ENCODE measurements at places on chromosomes 2 and 18.

DNA sequence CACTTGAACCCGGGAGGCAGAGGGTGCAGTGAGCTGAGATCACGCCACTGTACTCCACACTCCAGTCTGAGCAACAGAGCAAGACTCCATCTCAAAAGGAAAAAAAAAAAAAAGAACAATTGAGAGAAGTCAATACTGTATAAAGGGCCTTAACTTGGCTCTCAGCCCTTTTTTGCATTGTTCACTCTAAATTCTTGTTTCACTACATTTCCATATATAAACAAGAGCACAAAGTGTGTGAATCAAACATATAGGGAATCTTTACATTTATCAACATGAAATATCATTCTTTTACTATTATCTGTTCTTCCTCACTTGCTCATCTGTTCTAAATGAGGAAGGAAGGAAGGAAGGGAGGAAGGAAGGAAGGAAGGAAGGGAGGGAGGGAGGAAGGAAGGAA, 90.8 kb downstream of the AP1S3 start:
- no peak for DNase-seq

DNA sequence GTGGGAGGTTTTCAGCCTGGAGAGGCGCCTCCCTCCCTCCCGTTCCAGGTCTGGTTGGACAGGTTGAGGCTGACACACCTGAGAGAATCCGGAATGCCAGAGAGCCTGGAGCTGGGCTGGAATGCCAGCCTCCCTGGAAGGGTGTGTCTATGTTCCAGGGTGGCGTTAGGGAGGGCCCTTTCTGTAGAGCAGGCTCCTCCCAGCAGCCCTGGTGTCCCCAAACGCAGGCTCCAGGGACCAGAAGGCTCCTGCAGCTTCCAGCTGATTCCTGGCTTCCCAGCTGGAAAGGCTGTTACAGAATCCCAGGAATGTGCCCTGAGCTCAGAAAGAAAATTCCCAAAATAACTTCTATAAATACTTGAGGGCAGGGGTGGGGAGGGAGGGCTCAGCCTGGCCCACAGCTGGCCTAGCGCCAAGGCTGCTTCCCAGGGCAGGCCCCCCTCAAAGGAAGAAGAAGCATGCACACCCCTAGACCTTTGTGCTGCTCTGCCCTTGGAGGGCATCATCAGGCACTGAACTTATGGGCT, 85.4 kb downstream of the STPG4 start:
- no peak for DNase-seq

DNA sequence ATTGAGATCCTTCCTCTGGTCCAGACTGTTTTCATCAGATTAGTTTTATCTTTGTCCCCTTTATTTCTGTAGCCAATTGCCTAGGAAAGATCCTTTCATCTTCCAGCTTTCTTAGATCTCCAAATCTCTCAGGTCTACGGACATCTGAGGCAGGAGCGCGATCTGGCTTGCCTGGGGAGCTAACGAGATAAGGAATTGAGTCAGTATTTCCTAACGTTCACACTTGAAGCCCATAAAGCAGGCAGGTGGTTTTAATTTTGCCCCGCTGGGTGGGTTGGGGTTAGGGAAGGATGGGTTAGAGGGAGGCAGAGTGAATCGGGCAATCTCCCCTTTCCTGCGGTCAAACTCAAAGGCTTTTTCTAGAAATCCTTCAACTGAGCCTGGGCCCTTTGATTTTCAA, 727 bp upstream of the TTLL4 start:
- DNase-seq, result no peak

DNA sequence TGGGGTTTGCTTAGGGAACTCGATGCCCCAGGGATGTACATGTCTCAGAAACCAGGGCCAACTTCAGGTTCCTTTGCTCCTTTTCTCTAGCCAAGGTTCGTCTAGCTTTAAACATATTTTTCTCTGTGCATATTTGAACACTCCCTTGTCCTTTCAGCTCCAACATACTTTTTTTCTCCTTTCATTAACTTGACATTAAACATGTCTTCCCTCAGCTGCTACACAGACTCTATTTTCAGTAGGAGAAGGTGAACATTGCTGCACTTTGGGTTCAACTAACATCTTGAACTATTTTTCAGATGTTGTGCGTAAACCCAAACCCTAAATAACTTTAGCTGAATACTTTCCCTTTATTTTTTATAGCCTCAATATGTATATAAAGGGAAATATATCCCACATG, 212.9 kb downstream of the MTX2 start:
- no peak for DNase-seq

GRCh38 chr2:66573821-66574233, 138.9 kb downstream of the MEIS1 start:
- no peak for DNase-seq

DNA sequence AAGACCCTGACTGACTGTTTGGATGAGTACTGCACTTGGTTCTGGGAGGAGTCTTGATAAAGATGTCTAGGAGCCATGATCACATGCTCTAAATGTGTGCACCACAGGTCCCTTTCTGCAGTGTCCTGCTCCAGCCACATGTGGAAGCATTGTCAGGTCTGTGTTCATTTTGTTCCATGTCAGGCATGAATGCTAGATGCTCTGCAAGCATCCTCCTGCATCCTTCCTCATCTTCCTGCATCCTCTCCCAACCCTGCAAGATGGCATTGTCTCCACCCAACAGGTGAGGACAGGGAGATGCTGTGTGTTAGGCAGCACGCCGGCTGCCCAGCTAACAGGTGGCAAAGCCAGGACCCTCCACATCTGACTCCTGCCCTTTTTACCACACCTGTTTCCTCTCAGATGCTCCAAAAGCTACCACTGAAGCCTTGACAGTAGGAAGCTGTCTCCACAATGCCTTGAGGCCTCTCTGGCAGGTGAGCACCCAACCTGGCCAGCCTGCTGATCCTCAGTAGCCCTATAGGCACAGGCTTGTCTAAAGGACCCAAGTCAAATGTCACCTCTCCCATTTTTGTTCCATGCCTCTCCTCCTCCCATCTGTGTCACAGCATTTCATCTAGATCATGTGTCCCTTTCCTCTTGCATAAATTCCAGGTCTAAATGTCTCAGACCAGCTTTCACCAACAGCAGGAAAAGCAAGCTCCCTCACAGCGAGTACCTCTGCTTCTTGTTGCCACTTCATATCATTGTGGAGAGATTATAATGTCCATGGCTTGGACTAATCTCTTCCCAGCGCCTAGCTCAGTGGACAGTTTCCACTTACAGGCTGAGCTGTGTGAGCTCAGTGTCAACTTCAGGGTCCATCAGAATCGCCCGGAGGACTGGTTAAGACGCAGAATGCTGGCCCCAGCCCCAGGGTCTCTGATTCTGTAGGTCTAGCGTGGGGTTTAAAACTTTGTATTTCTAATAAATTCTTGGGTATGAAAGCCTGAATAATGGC, 55.0 kb downstream of the TMEM163 start:
- DNase-seq, result no peak

DNA sequence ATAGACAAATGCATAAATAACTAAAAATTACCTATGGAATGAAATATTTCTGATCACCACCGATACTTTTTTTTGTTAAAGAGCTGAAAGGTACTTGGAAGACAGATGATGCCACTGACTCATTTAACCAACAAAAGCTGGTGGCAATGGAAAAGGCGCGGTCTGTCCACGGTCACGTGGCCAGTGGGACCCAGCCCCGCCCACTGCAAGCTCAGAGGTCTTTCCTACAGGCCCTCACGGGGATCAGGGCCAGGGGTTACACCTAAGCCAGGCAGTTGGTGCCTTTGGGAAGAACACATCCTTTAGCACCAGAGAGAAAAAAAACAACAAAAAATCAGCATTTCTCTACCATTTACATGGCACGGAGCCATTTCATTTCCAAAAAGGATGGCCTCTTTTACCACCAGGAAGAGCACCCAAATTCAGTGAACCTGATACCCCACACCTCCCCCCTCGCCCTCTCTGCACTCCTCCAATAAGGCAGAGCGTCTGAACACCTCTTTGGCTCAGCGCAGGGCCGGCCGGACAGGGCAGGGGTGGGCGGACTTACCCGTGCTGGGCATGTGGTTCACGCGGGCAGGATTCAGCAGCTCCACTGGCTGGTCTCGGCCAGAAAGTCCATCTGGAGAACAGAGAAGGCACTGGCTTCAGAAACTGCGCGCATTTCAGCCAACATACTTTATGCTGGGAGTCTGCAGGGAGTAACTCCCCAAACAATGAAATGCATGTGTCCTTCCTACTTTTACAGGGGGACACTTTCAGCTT, 164.6 kb downstream of the HDAC4 start:
- no peak for DNase-seq

GRCh38 chr18:75208155-75208835, 644 bp downstream of the PTGR3 start:
- DNase-seq, result peak; percentile 40

DNA sequence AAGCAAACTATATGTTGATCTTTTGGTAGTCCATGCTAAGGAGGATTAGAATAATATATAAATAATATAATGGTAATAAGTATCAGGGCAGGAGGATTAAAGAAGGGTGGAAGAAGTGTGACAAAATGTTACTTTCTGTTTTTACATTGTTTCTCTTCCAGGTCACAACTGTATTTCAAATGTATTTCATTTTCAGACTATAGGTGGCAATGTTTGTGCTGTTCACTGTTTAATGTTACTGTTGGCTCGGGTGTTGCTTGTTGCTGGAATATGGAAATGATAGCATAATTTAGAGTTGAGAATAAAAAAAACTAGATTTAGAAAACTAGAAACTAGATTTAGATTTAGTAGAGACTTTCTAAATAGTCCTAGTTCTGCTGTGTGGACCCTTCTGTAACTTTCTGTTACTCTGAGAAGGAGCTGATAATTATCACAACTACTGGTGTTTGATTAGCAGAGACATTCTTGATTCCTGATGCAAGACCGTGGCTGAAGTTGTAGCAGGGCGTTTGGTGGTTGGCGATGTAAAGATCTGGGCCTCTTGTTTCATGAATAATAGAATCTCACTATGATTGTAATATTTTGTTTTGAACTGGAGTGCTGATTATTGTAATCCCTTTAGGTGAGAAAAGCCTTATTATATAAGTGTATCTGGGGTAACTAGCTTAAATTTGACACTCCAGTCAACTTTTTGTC, 7.9 kb downstream of the NEDD4L start:
- no peak for DNase-seq

- no peak for DNase-seq
These were observed 44.9 kb upstream of the LONRF2 start for GRCh38 chr2:100367163-100367562.

DNA sequence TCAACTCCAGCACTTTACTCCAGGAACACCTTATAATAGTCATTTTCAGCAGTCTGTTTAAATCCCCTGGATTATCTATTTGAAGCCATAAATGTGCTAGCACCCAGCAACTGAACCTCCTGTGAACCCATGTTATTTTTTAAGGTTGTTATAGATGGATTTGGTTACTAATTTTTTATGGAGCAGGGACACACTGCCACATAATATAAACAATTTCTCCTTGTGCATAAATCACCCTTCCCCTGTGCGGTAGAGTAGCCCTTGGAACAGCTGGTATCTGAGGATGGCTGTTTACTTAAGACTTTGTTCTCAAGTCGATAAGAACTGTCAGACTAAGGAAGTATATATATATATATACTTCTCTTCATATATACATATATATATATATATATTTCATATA, 367.4 kb downstream of the EPHA4 start:
- no peak for DNase-seq

GRCh38 chr18:33755391-33755790, 177.4 kb downstream of the ASXL3 start:
- DNase-seq, result no peak

DNA sequence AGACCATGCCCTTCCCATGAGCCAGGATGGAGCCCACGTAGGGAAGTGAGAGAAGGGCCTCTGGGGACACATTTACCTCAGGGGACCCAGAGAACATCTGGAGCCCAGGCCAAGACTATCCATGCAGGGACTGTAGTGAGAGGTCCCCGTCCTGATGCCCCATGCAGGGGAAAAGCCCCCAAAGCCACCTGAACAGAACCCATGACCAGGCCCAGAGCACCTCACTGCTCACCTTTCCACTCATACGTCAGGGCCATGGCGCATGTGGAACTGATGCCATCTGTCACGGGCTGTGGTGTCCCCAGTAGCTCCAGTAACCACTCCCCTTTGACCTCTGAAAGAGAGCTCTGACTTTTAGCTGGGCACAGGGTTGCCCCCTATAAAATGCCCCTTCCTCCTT, 106.5 kb upstream of the TEX51 start:
- no peak for DNase-seq

DNA sequence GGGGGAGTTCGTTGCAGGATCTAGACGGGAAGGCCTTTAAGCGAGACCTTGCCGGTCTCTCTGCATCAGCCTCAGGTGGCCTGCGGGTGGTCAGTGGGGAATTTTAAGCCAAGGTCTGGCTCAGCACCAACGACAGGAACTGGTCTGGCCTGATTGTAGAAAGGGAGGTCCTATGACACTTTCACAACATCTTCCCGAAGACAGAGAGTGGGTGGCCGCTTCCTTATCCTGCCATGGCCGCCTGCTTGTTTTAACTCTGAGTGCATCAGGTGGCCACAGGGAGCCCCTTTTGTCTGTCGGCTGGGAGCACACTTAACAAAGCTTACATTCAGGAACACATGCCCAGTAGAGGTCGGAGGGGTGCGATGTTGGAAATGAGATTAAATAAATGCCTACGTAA, 363.7 kb upstream of the MYT1L start:
- DNase-seq, result no peak

- DNase-seq, result no peak
These were observed 8.5 kb downstream of the RAB17 start for GRCh38 chr2:237581751-237582746.

GRCh38 chr18:66792466-66792865, 188.6 kb upstream of the CDH19 start:
- DNase-seq, result no peak

- DNase-seq, result no peak
These were observed 178.5 kb downstream of the PDE1A start for GRCh38 chr2:182248362-182248761.

DNA sequence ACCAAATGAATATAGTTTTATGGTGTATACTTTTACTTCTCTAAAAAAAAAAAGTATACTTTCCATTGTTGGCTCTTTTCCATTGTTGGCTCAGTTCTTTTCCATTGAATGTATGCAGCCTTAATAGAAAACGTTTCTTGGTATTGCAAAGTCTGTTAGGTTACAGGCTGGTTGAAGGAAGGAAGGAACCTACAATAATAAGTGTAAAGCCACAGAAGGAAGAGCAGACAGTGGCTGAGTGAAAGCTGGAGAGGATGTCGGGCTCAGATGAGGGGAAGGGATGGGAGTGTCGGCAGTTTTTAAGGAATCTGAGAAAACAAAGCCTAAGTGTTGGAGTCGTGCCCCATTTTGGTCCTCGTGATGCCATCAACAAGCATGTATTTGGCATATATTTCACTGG, 6.8 kb downstream of the COPS8 start:
- no peak for DNase-seq

- no peak for DNase-seq
These were observed 304.8 kb downstream of the ALK start for GRCh38 chr2:29616569-29616968.

DNA sequence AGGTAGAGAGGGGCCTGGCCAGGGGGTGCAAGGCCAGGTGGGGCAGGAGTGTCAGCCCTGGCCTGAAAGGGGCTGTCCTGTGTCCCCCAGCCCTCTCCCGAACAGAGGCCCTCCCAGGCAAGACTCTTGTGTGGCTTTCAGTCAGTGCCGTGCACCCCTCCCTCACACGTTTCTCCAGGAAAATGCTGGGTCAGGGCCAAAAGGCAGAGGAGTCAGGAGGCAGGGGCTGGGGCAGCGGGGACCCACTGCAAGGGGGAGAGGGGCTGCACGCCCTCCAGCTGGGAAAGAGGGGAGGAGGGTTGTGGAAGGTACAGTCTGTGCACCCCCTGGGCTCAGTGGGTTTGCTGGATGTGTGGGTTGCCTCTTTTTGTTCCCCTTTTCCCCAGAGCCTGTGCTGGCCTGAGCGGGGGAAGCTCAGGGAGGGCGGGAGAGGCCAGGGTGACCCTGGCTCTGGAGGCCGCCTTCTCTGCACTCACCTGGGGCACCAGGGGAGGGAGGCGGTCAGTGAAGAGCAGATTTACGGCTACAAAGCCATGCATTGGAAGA, 4.1 kb downstream of the KCNF1 start:
- DNase-seq, result no peak
